Lung (tissue), 17 donors: ENCODE measurements at places on chromosomes 2 and 18. TPM values are rescaled to one million over a fixed set of nuclear protein-coding genes. Genes with fewer than 3 reads are reported as not detected.

The TBR1 gene
- 0.02 TPM for polyA plus RNA-seq

The STON1 gene
- 7.7 TPM for polyA plus RNA-seq

- DNase-seq, result no peak
These were observed 203.3 kb downstream of the TCF4 start for GRCh38 chr18:55384551-55385275.

GRCh38 chr2:235706506-235706905 lies 212.7 kb downstream of the AGAP1 start:
- no peak for DNase-seq

DNA sequence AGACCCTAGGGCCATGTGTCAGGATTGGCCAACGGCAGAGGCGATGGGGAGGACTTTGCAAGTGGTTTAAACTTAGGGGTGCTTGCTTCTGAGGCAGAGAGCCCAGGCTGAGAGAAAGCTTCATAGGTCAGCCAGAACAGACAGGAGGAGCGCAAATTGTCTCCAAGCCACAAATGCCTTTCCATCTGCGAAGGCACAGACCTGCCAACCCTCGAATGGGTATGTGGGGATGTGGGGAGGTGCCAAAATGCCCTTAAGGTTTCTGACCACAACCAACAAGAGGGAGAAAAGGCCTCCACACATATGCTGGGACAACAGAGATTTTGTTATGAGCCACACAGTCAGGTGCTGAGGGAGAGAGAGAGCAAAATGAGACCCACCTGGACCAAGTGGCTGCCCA lies 283.6 kb downstream of the CYP26B1 start:
- no peak for DNase-seq

DNA sequence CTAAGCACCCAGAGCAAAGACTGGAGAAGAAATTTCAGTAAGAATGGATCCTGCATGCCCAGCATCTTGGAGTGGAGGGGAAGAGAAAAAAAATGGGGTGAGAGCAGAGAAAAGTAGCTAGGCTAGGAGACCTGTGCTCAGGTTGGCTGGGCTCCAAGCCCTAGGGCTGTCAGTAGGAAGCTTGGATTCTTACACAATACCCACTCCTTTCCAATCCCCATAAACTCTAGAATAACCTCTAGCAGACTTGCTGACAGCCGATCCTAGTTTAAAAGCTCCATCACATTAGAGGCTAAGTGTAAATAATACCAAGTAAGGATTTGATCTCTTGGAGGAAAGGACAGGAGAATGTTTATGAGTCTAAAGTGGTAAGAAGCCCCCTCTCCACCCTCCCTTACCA lies 46.2 kb upstream of the NABP1 start:
- DNase-seq, result no peak

DNA sequence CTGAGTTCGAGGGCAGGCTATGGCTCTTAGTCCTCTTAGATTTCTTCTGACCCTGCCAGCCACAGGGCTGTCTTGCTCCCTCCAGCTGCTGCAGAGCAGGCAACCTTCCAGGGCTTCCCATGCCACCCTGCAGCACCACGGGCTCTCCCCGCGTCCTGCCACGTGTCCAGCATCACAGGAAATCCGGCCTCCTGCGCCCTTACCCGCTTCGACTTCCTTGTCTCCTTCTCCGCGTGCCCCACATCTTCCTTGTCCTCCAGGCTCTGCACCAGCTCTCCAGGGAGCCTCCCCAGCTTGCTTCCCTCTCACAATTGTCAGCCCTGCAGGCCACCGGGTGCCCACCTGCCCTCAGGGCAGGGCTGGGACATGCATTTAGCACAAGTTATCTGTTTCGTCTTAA lies 253.5 kb downstream of the DCDC2C start:
- no peak for DNase-seq

DNA sequence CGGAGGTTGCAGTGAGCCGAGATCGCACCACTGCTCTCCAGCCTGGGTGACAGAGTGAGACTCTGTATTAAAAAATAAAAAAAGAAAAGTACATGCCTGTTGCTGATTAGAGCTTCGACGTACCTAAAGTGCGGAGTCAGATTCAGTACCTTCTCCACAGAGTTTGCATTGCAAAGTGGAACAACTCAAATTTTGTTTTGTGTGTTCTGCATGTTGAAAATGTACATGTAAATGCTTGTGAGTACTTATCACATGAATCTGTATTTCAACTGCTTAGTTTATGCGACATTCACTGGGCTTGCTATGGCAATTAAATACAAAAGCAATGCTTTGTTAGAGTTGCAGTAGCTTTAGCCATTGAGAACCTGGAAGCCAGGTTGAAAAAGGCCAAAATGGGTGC lies 36.4 kb downstream of the ACTR2 start:
- no peak for DNase-seq
